AG08396 (cell line): ENCODE measurements at places on chromosomes 1 and 21.

DNA sequence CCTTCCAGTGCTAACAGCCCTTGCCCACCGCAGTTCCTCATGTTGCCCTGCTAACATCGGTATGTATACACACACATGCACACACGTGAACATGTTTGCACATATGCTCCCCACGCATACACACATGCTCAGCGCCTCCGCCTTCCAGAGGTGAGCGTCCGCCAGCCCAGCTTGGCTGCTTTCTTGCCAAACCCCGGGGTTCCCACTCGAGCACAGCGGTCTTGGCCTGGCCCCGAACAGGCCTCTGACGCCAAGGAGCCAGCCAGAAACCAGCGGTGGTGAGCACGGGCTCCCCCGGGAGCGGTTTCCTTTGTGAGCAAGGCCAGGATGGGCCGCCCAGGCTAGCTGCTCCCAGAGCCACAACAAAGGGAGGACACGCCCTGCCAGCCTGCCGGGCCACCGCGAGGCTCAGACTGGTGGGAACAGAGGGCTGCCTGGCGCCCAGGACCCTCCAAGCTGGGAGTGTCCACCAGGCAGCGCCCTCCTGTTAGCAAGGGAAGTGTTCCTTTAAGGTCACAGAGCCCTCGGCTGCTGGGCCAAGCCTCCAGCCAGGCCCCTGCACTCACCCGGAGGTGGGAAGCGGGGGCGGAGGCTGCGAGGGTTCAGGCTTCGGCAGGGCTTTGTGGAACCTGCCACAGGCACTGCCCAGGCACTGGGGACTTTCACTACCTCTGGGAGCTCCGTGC is 65.4 kb downstream of the ALPL start:
- DNase-seq, result no peak

GRCh38 chr1:27713139-27713725 is 12.5 kb upstream of the FAM76A start:
- no peak for DNase-seq

DNA sequence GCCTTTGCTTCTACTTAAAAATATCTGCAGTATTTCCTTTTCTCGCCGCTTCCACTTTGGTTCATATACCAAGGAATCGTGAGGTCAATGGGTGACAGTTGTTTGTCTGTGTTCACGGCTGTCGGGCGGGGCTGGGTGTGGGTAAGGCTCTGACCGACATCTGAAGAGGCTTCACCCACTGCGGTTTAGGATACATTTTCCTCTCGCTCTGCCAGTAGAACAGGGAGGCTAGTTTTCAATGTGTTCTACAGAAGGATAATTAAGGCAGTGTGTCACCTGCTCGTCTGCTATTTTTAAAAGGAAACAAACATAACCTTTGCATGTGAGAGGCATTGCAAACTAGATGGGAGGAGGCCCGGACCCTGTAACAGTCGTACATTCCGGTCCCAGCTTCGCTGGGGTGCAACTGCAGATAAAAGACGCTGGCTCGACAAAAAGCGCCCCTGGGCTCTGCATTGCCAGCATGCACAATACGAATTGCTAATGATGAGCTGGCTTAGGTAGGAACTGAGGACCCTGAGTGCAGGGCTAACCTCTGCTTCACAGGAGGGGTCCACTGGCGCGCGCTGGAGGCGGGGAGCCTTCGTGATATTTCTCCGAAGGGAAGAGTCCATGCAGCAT is 8.5 kb upstream of the ERG start:
- DNase-seq, result no peak

- DNase-seq, result no peak
Measured at GRCh38 chr1:84224905-84225304, 76.6 kb upstream of the SAMD13 start.
